Activated T-helper 1 cell treated with anti-CD3 and anti-CD28 coated beads, Interleukin-12 subunit alpha, Interleukin-12 subunit beta, Interleukin-2, Interleukin-4 antibody, amounts not matched to agents 30 ng/mL and 10 ng/mL and 1 ng/mL, durations not matched to agents 14 hours and 24 hours and 36 hours (primary cell): ENCODE measurements at places on chromosomes 5 and 9.

DNA sequence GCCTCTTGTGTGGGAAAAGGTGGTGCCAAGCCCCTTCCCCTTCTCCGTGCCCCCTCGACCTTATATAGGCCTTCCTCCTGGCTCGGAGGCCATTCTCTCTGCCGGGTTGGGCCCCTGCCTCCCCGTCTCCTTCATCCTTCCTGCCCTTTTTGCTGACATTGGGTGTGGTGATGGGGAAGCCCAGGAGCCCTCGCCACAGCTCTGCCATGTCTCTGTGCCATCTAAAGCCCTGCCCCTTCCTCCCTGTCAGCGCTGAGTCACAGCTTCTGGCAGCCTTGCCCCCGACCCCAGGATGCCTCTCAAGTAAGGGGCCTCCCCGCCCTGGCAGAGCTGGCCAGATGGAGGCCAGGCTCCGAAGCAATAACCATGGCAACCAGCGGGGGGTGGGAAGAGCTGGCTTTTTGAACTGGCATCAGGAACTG lies 30.4 kb downstream of the JADE2 start:
- no peaks in the 10 kb centered on the region for H3K27me3 ChIP-seq
- peak overlapping the region; percentile 97 for H3K27ac ChIP-seq
- DNase-seq = peak; percentile 68
- peak overlapping the region; percentile 76 for H3K4me3 ChIP-seq

DNA sequence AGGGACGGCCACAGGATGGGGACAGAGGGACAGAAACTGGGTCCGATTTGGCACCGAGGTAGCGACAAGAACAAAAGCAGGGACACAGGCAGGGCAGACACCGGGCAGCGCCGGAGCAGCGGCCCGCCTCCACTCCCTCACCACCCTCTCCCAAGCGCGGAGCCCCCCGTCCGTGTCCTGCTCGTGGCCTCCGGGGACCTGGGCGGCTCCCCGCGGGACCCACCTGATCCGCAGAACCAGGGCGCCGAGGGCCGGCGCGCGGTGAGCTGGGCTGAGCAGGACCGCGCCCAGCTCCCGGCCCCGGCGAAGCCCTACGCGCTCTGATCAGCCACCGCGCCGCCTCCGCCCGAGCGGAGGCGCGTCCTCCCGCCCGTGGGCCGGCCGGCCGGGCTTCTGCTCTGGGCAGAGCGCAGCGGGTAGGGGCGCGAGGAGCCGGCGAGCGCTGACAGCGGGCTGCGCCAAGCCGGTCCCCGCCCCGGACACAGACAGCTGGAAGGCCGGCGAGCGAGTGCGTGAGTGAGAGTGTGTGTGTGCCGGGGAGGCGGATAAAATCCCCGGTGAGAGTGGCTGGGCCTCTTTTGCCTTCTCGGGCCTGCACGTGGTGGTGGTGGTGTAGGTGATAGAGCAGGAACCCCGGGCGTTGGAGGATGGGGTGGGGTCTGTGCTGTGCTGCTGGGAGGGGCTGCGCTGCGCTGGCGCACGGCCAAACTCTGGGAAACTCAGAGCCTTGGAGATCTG lies at the start of gene GGTA1:
Gene GGTA1 (minus strand): TSS at position 418 of the 738 bp plus-strand sequence. CDS start 31,922 bp downstream, outside the sequence.
- H3K27me3 ChIP-seq = peaks cover 64% of the 10 kb centered on the region
- H3K4me1 ChIP-seq = peaks cover 22% of the 10 kb centered on the region
- no peaks in the 10 kb centered on the region for H3K36me3 ChIP-seq
- peak within 1 kb of the TSS; percentile 29 for H3K27ac ChIP-seq
- H3K4me3 ChIP-seq = peak within 1 kb of the TSS; percentile 75
- no peak for DNase-seq

GRCh38 chr5:102542057-102542456 lies 43.3 kb upstream of the SLCO6A1 start:
- no peaks in the 10 kb centered on the region for H3K4me1 ChIP-seq
- H3K27me3 ChIP-seq = peaks cover 2% of the 10 kb centered on the region
- DNase-seq = no peak

GRCh38 chr9:82996941-82997340 lies 66.0 kb downstream of the RASEF start:
- H3K27me3 ChIP-seq = no peaks in the 10 kb centered on the region
- no peak for DNase-seq

DNA sequence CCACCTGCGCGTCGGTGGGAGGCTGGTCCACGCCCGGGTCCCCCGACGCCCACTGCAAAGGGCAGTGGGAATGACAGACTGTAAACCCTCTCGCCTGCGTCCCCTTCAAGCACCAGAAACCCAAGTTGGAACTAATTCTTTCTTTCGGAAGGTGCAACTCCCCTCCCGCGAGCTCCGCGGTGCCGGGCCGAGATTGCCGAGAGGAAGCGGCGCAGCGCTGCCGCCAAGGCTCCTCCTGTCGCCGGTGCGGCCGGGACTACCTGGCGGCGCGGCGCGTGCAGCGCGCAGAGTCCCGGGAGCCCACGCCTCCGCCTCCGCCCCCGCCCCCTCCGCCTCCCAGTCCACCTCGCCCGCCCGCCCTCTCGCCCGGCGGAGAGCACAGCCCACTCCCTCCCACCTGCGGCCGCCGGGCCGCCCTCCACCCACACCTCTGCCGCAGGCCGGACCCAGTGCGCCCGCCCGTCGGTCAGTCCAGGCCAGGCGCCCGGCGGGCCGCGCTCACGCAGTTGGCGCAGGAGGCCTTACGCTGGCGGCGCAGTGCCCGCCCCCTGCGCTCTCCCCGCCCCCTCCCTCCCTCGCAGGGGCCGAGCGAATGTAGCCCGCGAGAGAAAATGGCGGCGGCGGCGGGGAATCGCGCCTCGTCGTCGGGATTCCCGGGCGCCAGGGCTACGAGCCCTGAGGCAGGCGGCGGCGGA lies at the start of gene MAP3K1:
Gene MAP3K1 (plus strand): TSS at position 587 of the 695 bp plus-strand sequence. CDS start 25 bp downstream, at position 612.
- H3K4me3 ChIP-seq = peak within 1 kb of the TSS; percentile 91
- H3K36me3 ChIP-seq = no peaks in the 10 kb centered on the region
- peaks cover 2% of the 10 kb centered on the region for H3K27me3 ChIP-seq
- peak within 1 kb of the TSS; percentile 82 for H3K27ac ChIP-seq

DNA sequence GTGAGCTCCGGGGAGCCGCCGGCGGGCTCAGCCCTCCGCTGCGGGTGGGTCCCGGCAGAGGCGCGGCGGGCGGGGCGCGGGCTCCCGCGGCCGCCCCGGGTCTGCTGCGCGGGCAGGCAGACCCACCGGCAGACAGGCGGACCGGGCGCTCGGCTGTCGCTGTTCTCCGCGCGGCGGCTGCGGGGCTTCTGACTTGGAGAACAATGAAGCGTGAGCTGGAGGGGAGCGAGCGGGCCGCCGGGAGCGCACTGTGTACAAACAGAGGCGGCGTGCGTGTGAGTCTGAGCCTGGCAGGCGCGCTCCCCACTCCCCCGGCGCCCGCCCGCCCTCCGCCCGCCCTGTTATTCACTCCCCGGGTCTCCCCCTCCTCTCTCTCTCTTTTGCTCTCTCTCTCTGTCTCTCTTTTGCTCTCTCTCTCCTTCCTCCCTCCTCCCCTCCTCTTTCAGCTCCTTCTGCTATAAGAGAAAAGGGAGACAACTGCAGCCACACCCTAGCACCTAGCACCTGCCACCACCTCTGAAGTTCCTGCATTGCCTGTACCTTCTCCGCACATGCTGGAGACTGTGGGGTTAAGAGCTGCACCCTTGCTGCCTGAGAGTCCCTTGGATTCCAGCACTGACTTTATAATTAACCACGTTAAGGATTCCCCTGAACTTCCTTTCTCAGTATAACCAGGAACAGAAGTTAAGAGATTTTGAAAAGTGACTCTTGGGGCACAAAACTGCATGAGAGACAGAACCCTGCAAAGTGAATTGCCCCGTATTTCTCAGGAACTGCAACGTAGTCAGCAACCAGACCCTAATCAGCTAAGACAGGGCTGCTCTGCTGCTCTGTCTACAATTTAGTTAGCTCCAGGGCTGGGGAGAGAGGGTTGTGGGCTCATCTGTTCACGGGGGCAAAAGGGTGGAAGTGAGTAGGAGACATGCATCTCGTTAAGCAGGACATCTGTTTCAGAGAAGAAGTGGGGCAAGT lies at the start of gene EDIL3:
Gene EDIL3 (minus strand): TSS at position 277 of the 972 bp plus-strand sequence. CDS start 506 bp downstream, outside the sequence.
- H3K36me3 ChIP-seq = no peaks in the 10 kb centered on the region
- H3K4me3 ChIP-seq = no peak within 1 kb of the TSS
- no peak within 1 kb of the TSS for H3K27ac ChIP-seq
- no peak for DNase-seq
- peaks cover 39% of the 10 kb centered on the region for H3K27me3 ChIP-seq
- H3K4me1 ChIP-seq = peaks cover 11% of the 10 kb centered on the region

DNA sequence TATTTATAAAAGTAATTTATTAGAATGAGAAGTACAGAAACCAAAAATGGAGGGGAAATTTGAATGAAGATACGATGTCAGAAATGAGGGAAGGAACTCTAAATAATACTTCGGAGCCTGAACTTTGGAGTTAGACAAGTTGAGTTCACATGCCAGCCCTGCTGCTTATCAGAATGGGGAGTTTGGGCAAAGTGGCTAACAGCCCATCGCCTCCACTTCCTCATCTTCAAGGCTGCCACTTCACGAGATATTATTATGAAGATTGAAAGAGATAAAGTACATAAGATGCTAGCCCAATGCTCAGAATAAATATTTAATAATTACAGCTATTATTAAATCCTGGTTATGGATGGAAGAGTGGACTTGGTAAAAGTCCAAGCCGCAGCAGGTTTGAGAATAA lies 56.2 kb upstream of the ABCA1 start:
- no peak overlapping the region for H3K27ac ChIP-seq
- peaks cover 2% of the 10 kb centered on the region for H3K36me3 ChIP-seq

GRCh38 chr5:98772415-98773213 lies 849 bp upstream of the RGMB start:
- peaks cover 85% of the 10 kb centered on the region for H3K27me3 ChIP-seq
- H3K4me1 ChIP-seq = peaks cover 56% of the 10 kb centered on the region
- H3K36me3 ChIP-seq = no peaks in the 10 kb centered on the region
- no peak for DNase-seq

GRCh38 chr5:124655921-124656511 lies 90.4 kb downstream of the ZNF608 start:
- peaks cover 19% of the 10 kb centered on the region for H3K27me3 ChIP-seq
- H3K4me3 ChIP-seq = no peak overlapping the region
- no peak for DNase-seq
- H3K4me1 ChIP-seq = peaks cover 5% of the 10 kb centered on the region
- H3K27ac ChIP-seq = no peak overlapping the region
- no peaks in the 10 kb centered on the region for H3K36me3 ChIP-seq

- no peaks in the 10 kb centered on the region for H3K27me3 ChIP-seq
- peaks cover 37% of the 10 kb centered on the region for H3K4me1 ChIP-seq
- H3K27ac ChIP-seq = peak overlapping the region; percentile 23
- peak; percentile 31 for DNase-seq
- H3K4me3 ChIP-seq = peak overlapping the region; percentile 81
- H3K36me3 ChIP-seq = peaks cover 13% of the 10 kb centered on the region
These were observed 513 bp downstream of the FAM193B start for GRCh38 chr5:177553671-177554429.

GRCh38 chr5:79795764-79796398 lies 106.2 kb downstream of the CMYA5 start:
- peaks cover 2% of the 10 kb centered on the region for H3K36me3 ChIP-seq
- no peak overlapping the region for H3K27ac ChIP-seq
- no peak for DNase-seq

DNA sequence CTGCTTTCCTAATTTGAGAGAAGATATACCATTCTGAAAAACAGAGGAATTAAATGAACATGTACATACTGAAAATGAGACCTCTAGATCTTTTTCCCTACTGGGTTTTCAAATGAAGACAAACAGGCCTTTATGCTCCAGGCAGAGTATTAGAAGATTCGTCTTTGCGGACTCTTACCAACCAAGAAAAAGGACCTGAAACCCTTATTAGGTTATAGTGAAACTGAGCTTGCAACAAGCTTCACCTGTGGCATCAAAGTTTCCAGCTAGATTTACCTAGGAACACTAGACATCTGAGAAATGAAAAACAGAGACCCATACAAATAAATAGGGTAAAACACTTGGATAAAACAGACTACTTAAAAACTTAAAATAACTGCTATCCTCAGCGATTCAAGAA lies 46.3 kb downstream of the SMIM15 start:
- no peaks in the 10 kb centered on the region for H3K27me3 ChIP-seq
- peaks cover 4% of the 10 kb centered on the region for H3K36me3 ChIP-seq
- H3K4me3 ChIP-seq = no peak overlapping the region
- H3K27ac ChIP-seq = no peak overlapping the region

GRCh38 chr9:88342246-88342645 lies 46.0 kb upstream of the SPIN1 start:
- no peak overlapping the region for H3K27ac ChIP-seq
- no peaks in the 10 kb centered on the region for H3K36me3 ChIP-seq
- no peak for DNase-seq
- H3K4me1 ChIP-seq = peaks cover 6% of the 10 kb centered on the region
- H3K4me3 ChIP-seq = no peak overlapping the region

DNA sequence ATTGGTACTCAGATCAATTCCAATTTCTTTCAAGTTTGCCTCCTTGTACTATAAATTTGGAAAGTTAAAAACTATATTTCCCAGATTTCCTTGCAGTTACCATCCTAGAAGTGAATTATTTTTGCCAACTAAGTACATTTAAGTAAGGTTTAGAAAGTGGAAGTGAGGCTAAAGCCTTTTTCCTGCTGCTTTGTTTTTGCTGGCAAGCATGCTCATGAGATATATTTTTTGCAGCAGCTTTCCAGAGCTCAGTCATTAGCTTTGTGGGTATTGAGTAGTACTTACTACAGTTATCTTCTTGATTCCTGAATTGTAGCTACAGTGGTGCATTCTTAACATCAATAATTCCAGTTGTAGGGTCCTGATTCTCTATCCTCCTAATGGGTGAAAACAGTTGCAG lies 3.5 kb upstream of the BTF3 start:
- H3K36me3 ChIP-seq = peaks cover 14% of the 10 kb centered on the region
- no peak overlapping the region for H3K27ac ChIP-seq
- DNase-seq = no peak
- no peak overlapping the region for H3K4me3 ChIP-seq

DNA sequence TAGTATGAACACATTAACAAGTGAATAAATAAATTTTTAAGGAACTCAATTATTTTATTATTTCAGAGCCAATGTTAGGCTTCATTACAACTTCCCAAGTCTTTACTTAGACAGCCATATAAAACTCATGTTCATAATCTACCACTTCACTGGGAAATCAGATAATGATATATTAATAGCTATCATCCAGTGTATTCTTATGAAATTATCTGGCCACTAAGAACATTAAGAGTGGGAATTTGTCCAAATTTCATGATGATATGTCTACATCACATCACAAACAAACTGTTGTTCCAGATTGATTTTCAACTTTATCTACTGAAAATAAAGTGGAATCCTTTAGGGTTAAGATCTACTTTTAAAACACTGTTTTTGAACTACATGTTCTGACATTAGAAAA lies 668.6 kb downstream of the EFNA5 start:
- H3K27me3 ChIP-seq = no peaks in the 10 kb centered on the region
- H3K4me1 ChIP-seq = no peaks in the 10 kb centered on the region
- H3K4me3 ChIP-seq = no peak overlapping the region
- no peak overlapping the region for H3K27ac ChIP-seq
- no peaks in the 10 kb centered on the region for H3K36me3 ChIP-seq
